RWPE2 (cell line): ENCODE measurements at places on chromosomes 2 and 18.

GRCh38 chr2:200713704-200714064, 98.0 kb upstream of the BZW1 start:
- no peak for DNase-seq

DNA sequence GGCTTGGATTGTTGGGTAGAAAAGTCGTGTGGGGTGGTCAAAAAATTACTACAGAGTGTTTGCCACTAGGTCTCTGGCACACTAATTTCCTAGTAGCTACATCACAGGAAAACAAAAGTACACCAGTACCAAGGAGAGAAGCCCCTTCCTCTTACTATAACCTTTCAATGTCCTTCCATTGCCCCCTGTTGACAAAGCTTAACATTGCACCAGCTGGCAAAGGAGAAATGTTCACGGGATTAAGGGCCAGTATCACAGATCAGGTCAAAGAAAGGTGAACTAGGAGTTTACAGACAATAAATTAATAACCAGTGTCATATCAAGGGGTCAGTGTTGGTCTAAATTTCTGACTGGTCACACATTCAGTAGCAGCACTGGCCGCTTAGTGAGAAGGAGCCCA, 1139.6 kb upstream of the FAM98A start:
- DNase-seq, result no peak

DNA sequence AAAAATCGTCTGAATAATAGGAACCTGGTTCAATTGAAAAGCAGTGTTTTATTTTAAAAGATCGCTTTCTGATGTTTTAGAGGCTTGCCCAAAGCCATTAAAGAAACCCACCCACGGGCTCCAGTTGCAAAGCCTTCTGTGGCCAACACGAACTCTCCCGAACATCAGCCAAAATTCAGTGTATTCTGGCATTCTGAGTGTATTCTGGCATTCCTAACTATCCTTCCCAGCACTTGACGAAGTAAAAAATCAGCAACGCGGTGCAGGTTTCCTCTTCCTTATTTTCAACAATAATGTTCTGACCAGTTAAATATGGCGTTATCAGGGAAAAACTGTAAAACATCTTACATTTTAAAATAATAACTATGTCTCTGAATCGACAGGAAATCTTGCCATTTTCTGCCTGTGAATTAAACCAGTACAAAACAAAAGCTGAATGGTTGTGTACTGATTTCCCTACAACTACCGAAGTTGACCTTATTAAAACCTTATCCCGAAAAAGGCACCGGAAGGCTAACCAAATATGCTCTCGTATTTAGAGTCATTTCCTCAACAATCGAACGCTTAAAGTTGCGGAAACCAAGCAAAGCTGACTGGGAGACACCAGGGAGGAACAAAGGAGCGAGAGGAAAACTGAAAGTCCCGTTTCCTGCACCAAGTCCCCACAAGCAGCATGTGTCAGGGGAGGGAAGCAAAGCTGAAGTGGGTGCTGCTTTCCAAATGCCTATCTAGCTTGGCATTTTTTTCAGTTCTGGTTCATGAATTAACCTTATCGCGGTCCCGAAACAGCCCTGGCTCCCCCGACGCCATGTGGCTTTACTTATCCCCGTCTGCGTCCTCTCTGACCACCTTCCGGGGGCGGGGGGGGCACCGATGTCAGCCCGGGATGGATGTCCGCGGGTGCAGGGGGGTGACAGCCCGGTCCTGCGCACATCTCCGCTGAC, 44.3 kb downstream of the ZNF516 start:
- no peak for DNase-seq

GRCh38 chr2:53859206-53860181, at the start of gene GPR75:
TSS of gene GPR75 (minus strand) at chr2:53859967. CDS start at chr2:53854756, 5,211 bp downstream.
- DNase-seq, result peak; percentile 58

DNA sequence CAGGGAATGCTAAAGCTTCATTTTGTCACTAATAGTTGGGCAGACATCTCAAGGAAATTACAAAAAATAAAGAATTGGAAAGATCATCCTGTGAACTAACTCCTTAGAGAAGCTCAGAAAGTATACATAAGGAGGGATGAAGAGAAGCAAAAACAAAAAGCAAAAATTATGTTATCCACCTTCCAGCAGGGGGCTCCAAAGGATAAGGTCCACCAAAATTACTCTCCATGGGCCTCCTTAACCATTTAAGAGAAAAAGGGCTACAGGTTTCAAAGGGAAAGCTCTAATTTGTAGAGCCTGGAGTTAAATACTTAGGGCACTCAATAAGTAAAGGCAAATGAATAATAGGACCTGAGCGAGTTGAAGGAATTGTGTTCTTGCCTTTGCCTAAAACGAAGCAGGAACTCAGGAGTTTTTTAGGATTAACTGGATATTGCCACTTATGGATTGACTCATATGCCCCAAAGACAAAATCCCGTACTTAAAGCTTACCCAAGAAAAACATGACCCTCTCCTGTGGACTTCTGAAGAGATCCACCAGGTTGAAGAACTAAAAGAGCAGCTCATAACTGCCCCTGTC, 1167.9 kb downstream of the DSC3 start:
- DNase-seq, result no peak

GRCh38 chr2:69811018-69811417, 18.4 kb upstream of the GMCL1 start:
- DNase-seq, result no peak

- no peak for DNase-seq
Observed at GRCh38 chr2:112084689-112085374, 29.8 kb downstream of the TMEM87B start.

DNA sequence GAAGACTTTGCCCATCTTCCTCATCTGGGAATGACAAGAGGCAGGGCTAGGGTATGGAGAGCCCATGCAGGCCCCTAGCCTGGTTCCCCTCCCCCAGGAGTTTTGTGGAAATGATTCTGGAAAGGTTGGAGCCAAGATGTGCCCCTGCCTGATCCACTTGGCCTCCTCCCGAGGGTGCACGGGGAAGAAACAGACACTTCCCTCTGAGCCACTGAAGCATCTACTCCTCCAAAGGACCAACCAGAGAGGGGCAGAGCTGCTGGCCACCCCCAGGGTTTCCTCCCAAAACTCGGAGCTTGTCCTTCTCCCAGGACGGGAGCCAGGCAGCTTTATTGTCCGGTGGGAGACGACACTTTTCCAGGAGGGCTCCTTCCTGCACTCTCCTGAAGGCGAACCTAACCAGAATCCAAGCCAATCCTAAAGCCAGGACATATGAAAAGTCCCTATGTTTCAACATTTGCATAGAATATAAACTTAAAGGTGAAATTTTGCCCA, 149.2 kb upstream of the COPS8 start:
- DNase-seq, result no peak

GRCh38 chr2:70385966-70386595, 84.2 kb upstream of the FAM136A start:
- DNase-seq, result no peak

GRCh38 chr2:68544811-68545210, 77.4 kb downstream of the APLF start:
- DNase-seq, result no peak

GRCh38 chr2:190781604-190782198, 98.9 kb upstream of the GLS start:
- DNase-seq, result no peak

GRCh38 chr2:182049372-182050148, 63.9 kb downstream of the PPP1R1C start:
- DNase-seq, result no peak

DNA sequence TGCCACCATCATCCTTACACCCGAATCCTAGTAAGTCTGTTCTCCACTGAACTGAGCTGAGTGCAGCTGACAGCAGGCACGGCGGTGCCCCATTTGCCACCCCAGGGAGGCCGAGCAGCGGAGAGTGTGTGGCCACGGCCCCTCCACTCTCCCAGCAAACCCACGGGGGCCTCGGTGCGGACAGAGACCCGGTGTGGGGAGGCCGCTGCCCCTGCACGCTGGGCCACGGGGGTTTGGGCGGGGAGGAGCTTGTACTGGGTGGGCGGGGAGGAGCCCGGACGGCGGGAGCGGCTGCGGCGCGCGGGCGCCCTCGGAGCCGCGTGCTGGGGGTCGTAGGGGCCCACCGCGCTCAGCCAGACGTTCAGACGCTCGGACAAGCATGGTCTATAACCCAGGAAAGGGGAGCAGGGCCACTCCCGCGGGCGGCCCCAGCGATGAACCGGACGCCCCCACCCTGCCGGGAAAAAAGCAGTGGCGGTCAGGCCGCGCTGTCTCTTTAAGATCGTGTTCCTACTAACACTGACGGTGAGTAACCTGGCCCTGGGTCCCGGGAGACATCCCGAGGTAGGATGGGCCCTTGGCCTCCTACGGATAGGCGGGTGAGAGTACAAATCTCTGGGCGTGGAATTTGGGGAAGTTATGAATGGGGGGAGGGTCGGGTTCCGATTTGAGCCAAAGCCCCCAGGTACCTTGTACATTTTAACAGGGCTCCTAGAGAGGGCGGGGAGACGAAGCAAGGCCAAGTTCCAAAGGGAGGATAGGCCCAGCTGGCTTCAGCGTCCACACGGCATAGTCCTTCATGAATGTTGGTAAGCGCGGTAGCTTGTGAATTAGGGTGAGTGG, at the start of gene ITPRIPL1:
ITPRIPL1 (plus strand) TSS at position 277 of the 843 bp plus-strand sequence; CDS start at position 800, 523 bp downstream.
- no peak for DNase-seq

DNA sequence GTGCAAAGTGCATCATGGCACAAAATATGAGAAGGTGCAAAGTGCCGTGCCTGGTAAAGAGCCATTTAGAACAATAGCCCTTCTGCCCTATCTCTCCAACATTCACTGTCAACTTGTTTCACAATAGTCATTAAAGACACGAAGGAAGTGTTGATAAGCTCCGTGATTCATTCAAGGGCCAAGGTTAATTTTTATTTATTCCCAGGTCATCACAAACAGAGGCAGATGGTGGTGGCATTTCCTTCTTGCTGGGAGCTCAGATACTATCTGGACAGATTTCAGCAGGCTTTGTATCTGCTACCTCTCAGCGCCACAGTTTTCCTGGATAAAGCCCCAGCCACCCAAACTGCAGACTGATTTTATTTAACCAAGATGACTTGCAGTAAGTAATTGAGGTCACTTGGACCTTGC, 309.3 kb downstream of the ZNF521 start:
- DNase-seq, result no peak

DNA sequence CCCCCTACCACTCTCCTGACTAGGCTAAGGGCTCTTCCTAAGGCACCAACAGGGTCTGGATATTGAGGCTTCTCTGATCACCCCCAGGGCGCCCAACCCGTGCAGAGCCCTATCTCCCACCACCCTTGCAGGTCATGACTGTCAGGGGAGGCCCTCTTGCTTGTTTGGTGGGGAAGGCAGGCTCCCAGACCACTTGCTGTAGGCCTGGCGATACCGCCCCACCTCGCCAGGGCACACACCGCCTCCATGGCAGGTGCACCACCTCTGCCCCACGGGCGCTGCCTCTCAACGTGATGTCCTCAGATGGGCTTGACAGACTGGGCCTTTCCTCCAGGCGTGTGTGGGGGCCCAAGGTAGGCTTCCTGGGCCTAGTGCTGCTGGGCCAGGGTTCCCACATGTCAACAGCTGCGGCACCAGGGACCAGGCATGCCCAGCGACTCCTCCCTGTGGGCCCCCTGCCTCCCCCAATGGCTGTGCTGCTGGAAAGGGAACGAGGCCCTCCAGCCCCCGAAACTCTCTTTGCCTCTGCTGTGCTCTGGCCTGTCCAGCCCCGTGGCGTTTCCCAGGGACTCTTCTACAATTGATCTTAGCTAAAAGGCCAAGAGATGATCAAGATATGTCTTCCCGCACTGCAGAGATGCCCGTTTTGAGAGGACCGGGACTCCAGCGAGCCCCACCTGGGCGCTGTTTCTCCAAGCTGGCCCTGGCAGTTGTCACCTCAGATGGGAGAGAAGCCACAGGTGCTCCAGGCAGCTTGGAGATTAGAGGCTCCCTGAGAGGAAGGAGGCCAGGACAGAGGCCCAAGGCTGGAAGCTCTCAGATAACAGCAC, 7.5 kb downstream of the NPPC start:
- peak; percentile 49 for DNase-seq

GRCh38 chr2:58638256-58638805, 397.2 kb upstream of the FANCL start:
- no peak for DNase-seq

- DNase-seq, result no peak
Observed at GRCh38 chr2:65788556-65788955, 356.2 kb upstream of the SPRED2 start.

GRCh38 chr18:77346208-77346810, 96.7 kb downstream of the GALR1 start:
- no peak for DNase-seq

DNA sequence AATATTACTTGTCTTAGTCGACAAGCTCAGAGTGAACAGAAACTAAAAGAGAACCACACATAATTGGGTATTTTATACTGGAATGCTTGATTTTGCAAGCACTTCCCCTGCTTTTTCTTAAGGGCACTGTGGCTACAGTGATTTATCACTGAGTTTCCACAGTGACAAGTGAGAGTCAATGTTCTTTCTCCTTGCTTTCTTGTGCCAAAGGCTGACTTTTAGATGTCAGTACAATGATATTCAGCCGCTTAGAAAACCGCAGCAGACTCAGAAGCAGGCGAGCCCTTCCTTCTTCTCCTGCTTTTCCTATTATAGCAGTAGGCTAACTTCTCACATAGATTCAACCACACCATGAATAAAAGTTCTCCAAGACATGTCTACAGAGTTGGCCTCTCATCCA, 1603.6 kb upstream of the NXPH2 start:
- no peak for DNase-seq
